ENCODE measurements at places on chromosomes 16 and 17.

DNA sequence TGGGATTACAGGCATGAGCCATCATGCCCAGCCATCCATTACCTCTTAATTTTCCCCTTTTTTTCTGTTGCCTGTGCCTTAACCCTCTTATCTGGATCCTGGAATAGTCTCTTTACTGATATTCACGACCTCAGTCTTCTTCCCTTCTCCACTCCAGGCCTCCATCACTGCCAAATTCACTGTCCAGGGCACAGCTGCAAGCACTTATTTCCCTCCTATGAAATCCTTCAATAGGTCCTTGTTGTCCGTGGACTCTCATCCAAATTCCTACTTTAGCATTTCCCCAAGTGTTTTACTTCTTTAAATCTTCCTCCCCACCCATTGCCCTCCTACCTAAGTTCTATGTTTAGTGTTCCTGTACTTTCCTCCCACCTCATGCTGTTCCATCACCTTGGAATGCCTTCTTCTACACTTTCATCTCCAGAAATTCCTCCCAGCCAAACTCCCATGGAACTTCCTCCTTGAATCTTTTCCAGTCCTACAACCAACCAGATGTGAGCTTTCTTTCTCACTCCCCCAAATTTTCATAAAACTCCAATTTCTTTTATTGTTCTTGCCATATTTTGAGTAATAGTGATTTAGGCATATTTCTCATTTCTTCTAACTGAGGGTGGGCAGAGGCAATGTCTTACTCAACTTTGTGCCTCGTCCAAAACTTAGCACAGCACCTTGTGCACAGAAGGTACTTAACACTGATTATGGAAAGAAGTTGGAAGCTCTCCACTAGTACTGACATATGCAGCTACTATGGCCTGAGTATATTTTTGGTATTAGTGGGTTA lies 35.3 kb downstream of the FAM20A start:
- no peak for DNase-seq

DNA sequence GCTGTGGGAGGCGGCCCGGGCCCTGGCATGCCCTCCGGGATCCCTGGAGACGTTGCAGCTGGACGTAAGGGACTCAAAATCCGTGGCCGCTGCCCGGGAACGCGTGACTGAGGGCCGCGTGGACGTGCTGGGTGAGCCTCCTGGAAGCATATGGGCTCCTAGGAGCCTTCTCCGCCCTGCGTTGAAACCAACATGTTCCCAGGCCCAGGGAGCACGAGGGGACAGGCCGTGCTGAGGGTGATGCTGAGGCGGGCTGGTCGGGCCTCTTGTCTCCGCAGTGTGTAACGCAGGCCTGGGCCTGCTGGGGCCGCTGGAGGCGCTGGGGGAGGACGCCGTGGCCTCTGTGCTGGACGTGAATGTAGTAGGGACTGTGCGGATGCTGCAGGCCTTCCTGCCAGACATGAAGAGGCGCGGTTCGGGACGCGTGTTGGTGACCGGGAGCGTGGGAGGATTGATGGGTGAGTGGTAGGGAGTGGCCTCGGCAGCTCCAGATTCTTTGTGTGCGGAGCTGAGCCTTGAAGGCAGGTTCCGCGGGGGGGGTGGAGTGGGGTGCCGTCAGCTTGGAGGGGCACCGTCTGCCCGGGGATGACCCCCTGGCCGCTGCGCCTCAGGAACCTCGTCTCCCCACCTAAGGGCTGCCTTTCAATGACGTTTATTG lies 567 bp downstream of the HSD17B1 start:
- DNase-seq, result no peak

DNA sequence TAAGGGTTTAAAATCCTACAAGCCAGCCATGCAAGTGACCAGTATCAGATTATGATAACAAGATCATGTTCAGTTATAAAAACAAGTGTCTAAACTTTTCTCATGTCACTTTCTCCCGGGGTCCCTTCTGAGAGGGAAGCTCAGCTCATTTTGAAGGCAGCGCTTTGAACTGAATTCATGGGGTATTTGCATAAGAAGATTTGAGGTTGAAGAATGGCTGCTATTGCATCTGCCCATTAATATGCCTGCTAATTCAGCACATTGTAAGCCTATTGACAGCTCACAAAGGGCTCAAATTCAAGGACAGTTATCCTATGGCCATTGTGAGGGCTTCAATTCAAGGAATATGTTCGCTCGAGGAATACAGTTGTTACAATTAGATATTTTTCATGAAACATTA lies 290.2 kb upstream of the IRX3 start:
- no peak for DNase-seq

DNA sequence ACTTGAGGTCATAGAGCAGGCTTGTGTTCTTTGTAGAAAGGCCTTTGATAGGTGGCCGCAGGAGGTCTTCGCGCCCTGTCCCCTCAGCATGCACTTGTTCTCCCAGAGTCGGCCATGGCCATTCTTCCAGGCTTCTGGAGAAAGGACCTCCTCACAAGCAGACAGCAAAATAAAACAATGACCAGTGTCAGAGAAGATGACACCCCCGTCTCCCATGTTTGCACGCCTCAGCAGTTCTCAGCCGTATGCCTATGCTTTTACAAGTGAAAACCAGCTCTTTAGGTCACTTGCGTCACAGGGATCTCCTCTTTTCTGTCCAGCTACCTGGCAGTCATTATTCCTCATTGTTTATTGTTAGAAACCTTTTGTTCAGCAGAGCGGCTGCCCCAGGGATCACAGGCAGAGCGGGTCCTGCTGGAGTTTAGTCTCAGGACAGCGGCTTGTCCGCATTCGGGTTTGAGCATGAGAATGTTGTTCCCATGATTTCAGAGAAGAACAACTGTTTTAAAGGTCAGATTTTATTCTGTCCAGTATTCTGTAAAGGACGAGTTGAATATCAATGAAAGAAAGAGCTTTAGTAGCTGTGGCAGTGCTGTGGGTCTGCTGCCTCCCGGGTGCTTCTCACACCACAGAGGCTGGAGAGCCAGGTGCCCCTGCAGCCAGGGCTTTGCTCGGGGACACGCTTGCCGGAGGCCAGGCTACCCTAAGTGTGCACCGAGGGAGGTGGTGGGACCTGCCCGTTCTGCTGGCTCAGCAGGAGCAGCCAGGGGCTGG lies 123.9 kb downstream of the RPTOR start:
- no peak for DNase-seq

GRCh38 chr17:1764284-1764683 lies 2.4 kb downstream of the SERPINF1 start:
- DNase-seq, result peak; percentile 44

DNA sequence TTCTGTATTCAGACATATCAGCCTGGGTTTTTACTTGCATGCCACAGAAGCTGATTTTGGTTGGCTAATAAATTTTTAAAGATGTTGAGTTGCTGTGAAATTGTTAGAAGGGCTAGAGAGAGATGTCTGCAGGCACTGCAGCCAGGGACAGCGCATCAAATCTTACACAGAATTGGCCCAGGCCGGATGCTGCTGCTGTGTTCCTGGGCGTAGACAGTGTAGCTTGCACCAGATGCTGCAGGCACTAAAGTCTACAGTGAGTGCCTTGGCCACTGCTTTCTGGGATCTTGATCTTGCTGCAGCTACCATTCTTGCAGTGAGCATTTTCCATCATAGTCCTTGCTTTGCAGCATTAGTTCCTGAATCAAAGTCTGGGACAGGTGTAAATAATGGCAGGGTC lies 169.9 kb downstream of the SPECC1 start:
- DNase-seq, result no peak

DNA sequence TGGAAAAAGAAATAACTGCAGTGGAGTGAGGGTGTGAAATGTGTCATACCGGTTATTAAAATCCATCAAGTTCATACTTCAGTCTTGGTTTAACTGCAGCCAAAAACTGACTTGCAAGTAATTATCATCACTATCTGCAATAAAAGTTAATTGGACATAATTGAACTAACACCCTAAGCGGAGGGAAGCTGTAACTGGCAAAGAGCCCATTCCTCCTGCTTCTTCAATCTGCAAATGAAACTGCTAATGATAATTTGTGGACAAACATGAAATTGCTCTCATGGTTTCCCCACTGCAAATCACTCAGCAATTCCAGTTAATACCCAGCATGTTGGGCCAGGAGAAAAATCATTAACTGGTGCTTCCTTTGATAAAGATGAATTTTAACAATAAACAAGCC lies 46.5 kb downstream of the FAM222B start:
- DNase-seq, result no peak

DNA sequence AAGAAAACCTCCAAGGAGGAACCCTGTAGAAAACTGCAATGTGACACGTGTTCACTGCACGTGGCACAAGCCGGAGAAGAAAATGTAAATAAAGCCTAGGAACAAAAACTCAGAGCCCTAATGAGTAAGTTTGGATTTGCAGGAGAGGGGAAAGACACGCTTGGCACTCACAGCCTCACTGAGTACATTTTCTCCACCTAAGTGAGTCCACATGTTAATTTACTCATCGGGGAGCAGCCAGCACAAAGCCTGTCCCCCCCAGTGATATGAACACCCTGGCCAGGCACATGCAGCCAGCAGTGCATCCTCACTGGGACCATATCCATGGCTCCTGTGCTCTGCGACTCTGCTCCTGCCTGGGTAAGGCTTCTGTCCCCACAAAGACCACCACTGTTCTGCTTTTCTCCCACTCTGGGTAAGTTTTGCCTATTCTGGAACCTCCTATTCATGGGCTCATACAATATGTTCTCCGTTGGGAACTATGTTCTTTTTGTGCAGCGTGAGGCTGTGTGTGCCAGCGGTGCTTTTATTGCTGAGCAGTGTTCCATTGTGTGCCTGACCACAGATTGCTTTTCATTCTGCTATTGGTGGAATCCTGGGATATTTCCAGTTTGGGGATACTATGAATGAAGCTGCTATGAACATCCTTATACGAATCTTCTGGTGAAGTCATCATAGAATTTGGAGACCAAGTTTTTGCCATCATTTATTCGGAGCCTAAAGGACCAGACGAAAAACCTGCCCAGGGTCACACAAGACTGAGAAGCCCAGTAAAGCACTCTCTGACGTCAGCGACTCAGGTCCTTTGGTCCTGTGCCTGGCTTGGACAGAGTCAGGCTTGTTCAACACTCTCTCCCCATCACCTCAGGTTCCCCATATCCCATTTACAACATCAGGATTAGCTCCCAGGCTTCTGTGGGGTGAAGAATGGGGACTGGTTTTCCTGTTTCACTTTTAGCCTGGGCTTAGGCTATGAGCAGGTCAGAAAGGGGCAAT lies 53.3 kb downstream of the RNF112 start:
- no peak for DNase-seq

DNA sequence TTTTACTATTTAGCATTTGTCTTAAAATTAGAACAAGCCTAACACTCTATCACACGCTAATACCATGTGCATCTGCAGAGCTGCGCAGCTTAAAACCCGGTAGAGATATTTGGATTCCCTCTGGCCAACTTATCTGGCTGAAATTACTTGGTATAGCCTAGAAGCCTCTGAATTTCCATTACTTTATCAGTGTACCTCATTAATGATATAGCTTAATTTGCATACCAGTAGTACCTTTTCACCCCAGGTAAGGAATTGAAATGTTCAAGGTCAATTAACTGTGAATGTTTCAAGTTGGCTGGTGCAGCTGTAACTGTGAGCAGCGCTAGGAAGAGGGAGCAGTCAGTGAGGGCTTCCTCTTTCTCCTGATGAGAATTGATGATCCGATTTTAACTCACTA lies 74.2 kb downstream of the CNTNAP4 start:
- DNase-seq, result no peak

DNA sequence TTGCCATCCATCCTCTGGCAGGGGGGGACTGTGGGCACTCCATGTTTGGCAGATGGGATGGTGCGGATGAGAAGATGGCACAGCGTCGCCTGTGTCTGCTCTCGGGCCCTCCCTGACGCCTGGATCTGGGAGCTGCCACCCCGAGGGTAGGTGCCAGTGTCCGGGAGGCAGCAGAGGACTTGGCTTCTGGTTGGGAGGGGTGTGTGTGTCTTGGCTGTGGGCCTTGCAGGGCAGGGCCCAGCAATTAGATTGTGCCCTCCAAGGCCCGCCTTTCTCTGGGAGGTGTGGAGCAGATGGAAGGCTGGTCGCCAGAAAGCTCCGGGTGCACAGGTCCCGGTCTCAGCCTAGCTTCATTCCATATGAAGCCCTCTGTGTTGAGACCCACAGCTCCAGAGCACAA lies 1.4 kb downstream of the RAP1GAP2 start:
- DNase-seq, result no peak

- DNase-seq, result no peak
Measured at GRCh38 chr17:8019665-8020650, 17.5 kb downstream of the GUCY2D start.

GRCh38 chr17:63973247-63973646 lies 529 bp upstream of the SCN4A start:
- DNase-seq, result no peak

GRCh38 chr16:81237942-81238295 lies 570 bp upstream of the BCO1 start:
- DNase-seq, result no peak

DNA sequence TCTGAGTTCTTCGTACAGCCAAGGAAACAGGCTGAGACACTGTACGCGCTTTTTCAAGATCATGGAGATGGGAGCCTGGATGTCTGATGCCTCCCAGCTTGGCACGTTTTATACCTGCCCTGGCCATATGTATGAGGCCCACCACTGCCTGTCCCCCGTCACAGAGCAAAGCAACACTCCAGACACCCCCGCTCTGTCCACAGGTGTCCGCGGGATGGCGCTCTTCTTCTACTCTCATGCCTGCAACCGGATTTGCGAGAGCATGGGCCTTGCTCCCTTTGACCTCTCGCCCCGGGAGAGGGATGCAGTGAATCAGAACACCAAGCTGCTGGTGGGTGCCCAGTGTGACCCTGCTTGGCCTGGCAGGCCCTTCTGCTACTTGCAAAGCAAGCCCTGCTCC lies 39.8 kb upstream of the POLR3E start:
- DNase-seq, result no peak

DNA sequence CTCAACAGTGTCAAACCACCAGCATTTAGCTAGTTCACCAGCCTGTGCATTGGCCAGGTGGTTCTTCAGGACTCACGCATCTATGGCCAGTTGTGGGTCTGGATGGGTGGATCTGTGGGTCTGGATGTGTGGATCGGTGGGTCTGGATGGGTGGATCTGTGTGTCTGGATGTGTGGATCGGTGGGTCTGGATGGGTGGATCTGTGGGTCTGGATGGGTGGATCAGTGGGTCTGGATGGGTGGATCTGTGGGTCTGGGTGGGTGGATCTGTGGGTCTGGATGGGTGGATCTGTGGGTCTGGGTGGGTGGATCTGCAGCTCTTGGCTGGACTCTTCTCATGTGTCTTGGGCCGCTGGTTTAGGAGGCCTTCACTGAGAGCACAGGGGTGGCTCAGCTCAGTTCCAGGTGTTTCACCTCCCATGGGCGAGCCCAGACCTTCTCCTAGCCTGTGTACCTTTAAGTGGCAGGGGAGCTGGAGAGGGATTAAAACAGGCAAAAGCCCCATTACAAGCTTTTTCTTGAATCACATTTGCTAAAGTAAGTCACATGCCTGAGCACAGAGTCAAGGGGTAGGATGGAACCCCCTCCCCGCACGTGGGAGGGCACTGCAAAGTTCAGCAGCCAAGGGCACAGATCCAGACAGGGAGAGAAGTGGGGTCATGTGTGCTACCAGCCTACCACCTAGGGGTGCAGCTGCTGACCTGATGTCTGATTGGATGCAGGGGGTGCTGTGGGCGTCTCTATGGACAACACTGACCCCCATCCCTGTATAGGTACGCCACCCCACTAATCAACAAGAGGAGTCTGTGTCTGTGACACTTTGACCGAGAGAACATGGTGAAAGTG lies 3.4 kb upstream of the NUBP1 start:
- DNase-seq, result no peak

- DNase-seq, result no peak
Measured at GRCh38 chr17:74391771-74392170, 24.5 kb downstream of the GPR142 start.
